Spleen (tissue), 13 donors: ENCODE measurements at places on chromosomes 7 and 10. TPM values are rescaled to one million over a fixed set of nuclear protein-coding genes. Genes with fewer than 3 reads are reported as not detected.

DNA sequence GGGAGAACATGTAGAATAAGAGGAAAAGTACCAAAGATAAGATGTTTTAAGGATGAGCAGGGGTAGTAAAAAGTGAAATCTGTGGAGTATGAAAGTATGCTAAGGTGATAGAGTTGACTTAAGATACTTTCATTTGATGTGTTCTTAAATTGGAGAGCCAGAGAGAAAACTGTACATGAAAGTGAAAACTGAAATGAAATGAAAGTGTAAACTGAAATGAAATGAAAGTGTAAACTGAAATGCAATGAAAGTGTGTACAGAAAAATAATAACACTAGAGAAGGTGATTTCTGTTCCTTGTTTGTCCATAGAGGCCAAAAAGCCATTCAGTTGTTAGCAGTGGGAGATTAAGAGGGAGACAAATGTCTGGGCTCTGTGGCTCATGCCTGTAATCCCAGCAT, 17.5 kb downstream of the AHR start:
- no peak for DNase-seq

DNA sequence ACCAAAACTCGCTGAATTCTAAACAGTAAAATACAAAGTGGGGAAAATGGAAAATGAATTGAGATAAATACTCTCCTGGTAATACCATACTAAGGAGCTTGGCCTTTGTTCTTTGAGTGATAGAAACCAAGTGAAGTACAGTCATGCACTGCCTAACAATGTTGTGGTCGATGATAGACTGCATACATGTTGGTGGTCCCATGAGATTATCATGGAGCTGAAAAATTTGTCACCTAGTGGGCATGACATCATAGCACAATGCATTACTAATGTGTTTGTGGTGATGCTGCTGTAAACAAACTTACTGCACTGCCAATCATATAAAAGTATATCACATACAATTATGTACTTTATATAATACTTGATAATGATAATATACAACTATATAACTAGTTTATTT, 419.1 kb downstream of the ARL4A start:
- no peak for DNase-seq

- peak; percentile 74 for DNase-seq
Measured at GRCh38 chr7:90320801-90321494, at the start of gene FAM237B. Gene FAM237B, minus strand, starts transcription at chr7:90321304. Its CDS starts 1,556 bp downstream, at chr7:90319748.

DNA sequence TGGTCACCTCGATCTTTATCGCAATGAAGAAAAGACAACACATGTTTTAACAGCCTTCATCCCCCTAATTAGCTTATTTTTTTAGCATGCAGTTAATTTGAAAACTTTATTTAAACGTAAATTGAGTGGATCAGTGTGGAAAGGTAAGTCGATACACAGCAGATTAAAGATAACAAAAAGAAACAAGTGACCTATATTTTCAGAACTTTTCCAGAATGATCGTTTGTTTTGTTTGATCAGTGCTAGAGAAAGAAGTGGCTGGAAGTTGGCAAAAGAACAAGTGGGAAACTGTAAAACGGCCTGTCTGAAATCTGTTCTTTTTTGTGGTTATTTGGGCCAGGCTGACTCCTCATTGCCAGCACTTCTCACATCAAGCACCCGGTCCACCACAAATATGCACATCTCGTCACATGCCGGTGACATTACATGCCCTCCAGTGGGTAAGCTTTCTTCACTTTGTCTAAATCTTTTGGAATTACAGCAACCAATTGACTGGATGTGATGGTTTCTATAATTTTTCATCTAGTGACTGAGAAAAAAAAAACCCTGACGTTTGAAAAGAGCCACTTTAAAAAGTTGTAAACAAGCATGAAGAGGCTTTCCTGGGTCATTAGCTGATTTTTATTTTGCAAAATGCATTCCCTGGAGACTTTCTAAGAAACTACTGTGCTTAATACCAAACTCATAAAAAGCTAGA, 33.2 kb downstream of the C7orf33 start:
- DNase-seq = no peak

GRCh38 chr7:135976312-135977006, 700 bp downstream of the MTPN start:
- peak; percentile 76 for DNase-seq

DNA sequence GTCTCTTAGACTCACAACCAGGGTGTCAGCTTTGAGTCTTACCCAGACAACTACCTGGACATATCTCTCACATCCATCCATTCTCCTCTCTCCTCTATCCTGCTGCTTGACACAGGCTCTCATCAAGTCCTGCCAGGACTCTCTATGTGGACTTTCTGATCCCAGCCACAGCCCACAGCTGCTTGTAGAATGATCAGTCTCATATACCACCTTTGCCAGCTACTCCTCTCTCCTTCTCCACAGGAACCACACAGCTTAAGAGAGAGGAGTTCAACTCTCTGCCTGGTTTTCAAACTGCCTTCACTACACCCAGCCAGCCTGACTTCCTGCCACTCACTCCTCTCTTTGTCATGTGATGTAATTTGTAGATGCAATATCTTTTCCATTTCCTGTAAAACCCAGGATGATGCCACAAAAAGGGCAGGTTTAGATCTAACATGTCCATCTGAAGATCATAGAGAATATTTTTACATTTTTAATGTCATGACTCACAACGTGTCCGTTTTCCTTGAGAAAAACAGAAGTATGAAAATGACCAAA, 154.0 kb downstream of the RAB11FIP2 start:
- no peak for DNase-seq

DNA sequence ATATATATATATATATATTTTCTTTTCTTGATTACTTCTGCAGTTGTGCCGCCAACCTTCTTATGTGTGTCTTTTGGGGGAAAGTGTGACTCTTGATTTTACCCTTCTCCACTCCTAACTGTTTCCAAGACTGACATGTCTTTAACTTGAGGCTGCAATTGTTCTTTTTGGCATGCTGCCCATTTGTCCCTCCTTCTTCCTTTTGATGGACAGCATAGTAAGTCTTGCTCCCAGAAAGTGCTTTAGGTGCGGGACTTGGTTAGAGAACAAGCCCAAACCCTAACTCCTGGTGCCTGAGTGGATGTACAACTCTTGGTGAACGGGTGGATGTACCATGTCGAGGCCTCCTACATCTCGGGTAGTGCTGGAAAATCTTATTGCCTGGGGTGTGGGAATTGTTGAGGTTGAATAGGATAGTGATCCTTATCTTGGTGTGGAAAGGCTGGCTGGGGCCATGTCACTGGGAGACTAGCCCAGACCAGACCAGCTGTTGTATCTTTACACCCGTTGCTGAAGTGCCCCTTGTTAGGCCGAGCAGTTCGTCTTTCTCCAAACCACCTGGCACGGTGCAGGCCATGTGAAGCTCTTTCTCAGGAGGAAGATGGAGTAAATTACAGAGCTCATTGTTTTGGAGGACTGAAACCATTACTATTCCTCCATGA, 16.3 kb downstream of the TCF7L2 start:
- DNase-seq = no peak

DNA sequence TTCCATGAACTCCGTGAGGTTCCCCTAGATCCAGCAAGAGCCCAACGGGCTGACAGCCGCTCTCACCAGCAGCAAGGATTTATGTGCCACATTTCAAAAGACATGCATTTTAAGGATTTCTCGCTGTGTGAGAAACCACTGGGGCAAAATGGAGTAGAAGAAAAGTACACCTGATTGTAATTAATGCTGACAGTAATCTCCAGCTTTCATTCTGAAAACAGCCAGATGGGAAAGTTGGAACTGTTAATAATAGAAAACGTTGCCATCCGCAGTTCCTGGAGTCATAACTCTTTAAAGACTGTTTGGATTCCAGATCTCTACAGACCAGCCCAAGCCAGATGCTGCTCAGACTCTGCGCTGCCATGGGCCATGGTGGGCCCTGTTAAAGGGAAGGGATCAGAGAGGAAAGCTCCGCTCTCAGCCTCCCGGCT, 216.9 kb upstream of the GLI3 start:
- DNase-seq = no peak

- DNase-seq = no peak
Measured at GRCh38 chr10:113177156-113177935, 227.3 kb downstream of the TCF7L2 start.

DNA sequence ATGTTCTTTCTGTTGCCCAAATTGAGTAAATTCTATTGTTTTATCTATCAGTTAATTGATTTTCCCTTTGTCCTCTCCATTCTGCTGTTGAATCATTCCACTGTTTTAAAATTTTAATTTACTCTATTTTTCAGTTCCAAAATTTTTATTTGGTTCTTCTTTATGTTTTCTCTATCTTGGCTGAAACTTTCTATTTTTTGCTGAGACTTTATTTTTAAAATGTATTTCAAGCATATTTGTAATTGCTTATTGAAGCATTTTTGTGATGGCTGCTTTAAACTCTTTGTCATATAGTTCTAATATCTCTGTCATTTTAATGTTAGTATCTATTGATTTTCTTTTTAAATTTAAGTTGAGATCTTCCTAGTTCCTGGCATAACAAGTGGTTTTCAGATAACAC, 60.5 kb downstream of the OR13A1 start:
- DNase-seq = no peak

- no peak for DNase-seq
Measured at GRCh38 chr10:76010703-76011102, 579.3 kb downstream of the LRMDA start.

DNA sequence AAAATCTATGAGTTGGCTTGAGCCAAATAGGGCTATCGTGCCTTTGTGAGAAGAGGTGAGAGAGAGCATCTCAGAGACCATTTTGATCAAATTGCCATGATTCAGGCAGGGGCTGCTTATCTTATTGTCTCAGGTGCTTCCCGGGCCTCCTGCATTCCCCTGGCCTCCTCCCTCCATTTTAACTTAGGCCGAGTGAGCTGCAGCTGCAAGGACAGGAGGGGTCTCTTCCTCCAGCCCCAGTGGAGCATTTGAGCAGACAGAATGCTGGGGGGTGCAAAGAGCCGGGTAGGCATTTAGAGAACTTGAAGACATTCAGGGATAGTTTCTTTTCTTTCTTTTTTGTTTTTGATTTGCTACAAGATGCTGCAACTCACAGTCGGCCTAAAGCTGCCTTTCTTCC, 59.0 kb downstream of the BUB3 start:
- no peak for DNase-seq

DNA sequence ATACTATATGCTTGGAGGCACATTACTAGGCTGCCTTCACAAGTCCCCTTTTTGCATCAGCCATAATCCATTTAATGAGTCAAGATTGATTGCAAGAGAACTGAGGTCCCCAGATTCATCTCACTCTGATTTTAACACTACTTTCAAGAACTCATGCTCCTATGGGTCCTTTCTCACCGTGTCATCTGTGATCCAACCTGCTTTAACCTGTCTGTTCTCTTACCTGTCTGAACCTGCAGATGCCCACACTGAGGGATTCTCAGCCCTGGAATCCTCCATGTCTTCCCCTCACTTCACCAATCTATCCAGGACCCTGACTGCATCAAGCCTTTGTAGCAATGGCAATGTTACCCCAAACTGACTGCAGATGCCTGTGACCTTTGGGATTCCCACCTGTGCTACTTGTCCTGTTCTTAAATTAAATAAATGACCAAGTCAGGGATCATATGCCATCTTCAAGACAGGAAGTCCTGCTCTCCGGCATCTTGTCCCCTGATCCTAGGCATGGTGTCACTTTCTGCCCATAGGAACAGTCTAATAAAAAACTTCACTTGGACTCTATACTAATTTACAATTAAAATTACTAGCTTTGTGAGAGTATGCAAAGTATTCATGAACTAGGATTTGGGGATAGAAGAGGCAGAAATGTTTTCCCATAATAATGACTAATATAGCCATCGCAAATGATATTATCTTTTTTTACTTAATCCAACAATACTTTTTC, 25.9 kb upstream of the GOT1 start:
- DNase-seq = no peak

- no peak for DNase-seq
Measured at GRCh38 chr7:17029150-17029549, 147.4 kb upstream of the AGR3 start.

DNA sequence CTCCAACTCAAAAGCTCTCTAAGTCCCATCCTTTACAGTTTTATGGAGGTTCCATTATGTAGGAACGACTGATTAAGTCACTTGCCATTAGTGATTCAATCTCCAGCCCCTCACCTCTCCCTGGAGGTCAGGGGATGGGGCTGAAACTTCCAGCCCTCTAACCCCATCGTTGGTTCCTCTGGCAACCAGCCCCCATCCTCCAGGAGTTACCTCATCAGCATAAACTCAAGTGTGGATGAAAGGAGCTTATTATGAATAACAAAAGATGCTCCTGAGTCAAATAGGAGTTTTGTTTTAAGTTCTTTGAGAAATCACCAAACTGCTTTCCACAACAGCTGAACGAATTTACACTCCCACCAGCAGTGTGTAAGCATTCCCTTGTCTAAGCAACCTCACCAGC, 494.3 kb upstream of the AUTS2 start:
- no peak for DNase-seq

DNA sequence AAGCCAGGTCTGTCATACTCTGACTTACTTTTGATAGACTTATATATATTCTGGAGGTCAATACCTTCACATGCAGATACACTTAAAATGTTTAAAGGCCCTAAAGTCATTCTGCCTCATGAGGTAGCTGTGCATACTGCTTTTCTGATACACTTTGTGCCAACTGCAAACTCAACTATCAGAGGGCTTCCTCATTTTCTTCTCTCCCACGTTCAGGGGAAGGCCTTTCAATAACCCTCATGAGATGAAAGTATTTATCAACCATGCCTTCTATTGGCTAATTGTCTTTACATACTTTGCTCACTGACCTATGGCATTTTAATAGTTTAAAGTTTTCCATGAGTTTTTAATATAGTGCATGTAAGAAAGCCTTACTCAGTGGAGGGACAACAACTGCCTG, 112.7 kb upstream of the AMPH start:
- DNase-seq = no peak

GRCh38 chr10:5433182-5433581, 20.8 kb downstream of the NET1 start:
- no peak for DNase-seq

GRCh38 chr10:5833814-5834213, 20.6 kb upstream of the GDI2 start:
- peak; percentile 22 for DNase-seq

- peak; percentile 51 for DNase-seq
Measured at GRCh38 chr7:113331155-113331898, 213.0 kb upstream of the SMIM30 start.

GRCh38 chr10:24435374-24435773, 226.4 kb downstream of the KIAA1217 start:
- no peak for DNase-seq

DNA sequence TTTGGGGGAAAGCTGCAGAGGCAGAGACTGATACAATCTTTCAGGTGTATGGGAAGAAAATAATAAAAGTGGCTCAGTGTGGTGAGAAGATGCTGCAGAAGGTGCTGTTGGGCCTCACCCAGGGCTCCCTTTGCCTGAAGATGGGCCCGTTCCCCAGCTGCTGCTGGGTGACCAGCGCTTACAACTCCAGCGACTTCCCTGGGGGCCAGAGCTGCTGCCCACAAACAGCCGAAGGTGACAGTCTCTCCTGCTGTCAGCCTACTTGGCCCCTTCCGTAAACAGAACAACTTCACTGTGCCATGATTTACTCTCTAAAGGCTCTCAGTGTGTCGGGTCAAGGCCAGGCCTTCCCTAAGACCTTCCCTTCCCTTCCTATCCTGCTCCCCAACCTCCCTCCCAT, 93.6 kb upstream of the PCBD1 start:
- peak; percentile 42 for DNase-seq

- DNase-seq = no peak
Measured at GRCh38 chr7:137606061-137606674, 240.6 kb downstream of the DGKI start.

Gene GPR85
- 2.5 TPM for polyA plus RNA-seq

Gene EVX1
- not detected for polyA plus RNA-seq

Gene RAMP3
- 14.2 TPM for polyA plus RNA-seq

Gene SPAG6
- not detected for polyA plus RNA-seq

Gene SORCS1
- polyA plus RNA-seq = 1.0 TPM

Gene CACNA2D1
- polyA plus RNA-seq = 1.9 TPM

Gene CNOT4
- polyA plus RNA-seq = 6.3 TPM

Gene PDK4
- 23.8 TPM for polyA plus RNA-seq

Gene ANKRD7
- polyA plus RNA-seq = 0.43 TPM

Gene SUGCT
- polyA plus RNA-seq = 1.7 TPM

Gene RARRES2
- 176 TPM for polyA plus RNA-seq
